ENCODE measurements at places on chromosomes 6 and 20. TPM values are rescaled to one million over a fixed set of nuclear protein-coding genes. Genes with fewer than 3 reads are reported as not detected.

Gene OR12D3
- total RNA-seq: not detected

Gene CD93
- total RNA-seq: 14.2 TPM

Gene XPO5
- 53.7 TPM for total RNA-seq

Gene COL9A3
- total RNA-seq: 20.8 TPM

DNA sequence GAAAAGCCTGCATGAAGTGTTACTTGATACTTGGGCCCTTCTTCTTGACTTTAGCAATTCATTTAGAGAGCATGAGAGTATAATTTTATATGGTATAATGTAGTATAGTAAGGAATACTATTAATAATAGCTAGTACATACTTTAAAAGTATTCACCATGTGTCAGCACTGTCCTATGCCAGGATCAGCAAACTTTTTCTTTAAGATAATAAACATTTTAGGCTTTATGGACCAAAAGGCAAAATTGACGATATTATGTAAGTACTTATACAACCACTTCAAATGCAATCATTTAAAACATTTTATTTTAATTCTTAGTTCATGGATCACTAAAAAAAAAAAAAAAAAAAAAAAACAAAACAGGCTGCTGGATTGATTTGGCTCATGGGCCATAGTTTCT lies 163.9 kb downstream of the IBTK start:
- no peak overlapping the region for H3K4me3 ChIP-seq
- no peaks in the 10 kb centered on the region for H3K27me3 ChIP-seq
- no peaks in the 10 kb centered on the region for H3K36me3 ChIP-seq
- no peak overlapping the region for H3K27ac ChIP-seq

GRCh38 chr6:118952683-118953082 lies 17.7 kb upstream of the MCM9 start:
- H3K4me3 ChIP-seq: no peak overlapping the region
- no peaks in the 10 kb centered on the region for H3K36me3 ChIP-seq
- H3K4me1 ChIP-seq: no peaks in the 10 kb centered on the region
- no peaks in the 10 kb centered on the region for H3K27me3 ChIP-seq
- H3K27ac ChIP-seq: no peak overlapping the region

DNA sequence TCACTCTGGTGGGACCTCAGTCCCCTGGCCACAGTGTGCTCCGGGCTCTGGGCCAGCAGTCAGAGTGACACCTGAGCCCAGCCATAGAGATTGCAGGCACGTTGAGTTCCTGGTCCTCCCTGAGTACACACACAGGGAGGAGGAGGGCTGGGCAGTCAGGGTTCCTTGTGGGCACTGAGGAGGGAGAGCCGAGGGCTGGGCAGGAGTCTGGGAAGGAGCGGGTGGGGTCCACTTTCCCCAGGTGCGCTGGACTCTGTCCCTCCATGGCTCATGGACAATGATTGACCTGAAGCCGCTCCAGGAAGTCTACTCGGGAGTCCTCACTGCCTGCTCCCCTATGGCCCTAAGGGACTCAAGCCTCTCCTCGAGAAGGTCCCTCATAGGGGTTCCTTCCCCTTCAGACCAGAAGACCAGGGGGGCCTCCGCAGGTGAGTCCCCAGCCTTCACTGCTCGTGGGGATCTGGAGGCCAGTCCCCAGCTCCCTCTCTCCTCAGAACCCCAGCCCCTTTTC lies 1.1 kb downstream of the SLC44A4 start:
- H3K36me3 ChIP-seq: peaks cover 32% of the 10 kb centered on the region
- peak overlapping the region; percentile 40 for H3K27ac ChIP-seq
- DNase-seq: peak; percentile 52
- peaks cover 10% of the 10 kb centered on the region for H3K4me1 ChIP-seq

GRCh38 chr6:168318090-168318489 lies 1.5 kb downstream of the DACT2 start:
- DNase-seq: no peak
- H3K27ac ChIP-seq: no peak overlapping the region
- peaks cover 32% of the 10 kb centered on the region for H3K27me3 ChIP-seq
- H3K4me3 ChIP-seq: no peak overlapping the region

GRCh38 chr20:39474879-39475278 lies 512.7 kb downstream of the DHX35 start:
- H3K27me3 ChIP-seq: no peaks in the 10 kb centered on the region
- no peaks in the 10 kb centered on the region for H3K4me1 ChIP-seq
- no peak overlapping the region for H3K4me3 ChIP-seq
- H3K27ac ChIP-seq: no peak overlapping the region

GRCh38 chr6:40460380-40460779 lies 126.8 kb downstream of the LRFN2 start:
- H3K4me3 ChIP-seq: no peak overlapping the region
- H3K4me1 ChIP-seq: no peaks in the 10 kb centered on the region
